Kasumi-1 (cell line): ENCODE measurements at places on chromosomes 2 and 18.
A peak's percentile ranks its signal among the peaks of the same experiment; 100 is the strongest.

GRCh38 chr2:54773233-54773632 lies 49.8 kb downstream of the EML6 start:
- no peak for DNase-seq

DNA sequence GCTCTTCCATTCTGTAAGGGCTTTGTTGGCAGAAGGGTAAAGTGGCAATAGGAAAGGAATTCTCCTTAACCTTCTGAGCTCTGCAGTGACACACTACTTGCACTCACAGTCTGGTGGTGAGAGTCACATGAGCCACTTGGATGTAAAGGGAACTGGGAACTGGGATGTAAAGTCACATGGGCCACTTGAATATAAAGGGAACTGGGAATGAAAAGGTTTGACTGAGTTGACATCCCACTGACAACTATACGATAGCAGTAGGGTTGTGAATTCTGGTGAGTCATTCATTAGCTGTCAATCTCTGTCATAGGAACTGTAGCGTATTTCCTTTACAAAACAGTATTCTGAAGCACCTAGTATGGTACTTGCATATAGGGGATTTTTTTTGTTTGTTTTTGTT lies 5.5 kb downstream of the RPE start:
- no peak for DNase-seq

GRCh38 chr2:58851598-58851997 lies 610.5 kb upstream of the FANCL start:
- no peak for DNase-seq

DNA sequence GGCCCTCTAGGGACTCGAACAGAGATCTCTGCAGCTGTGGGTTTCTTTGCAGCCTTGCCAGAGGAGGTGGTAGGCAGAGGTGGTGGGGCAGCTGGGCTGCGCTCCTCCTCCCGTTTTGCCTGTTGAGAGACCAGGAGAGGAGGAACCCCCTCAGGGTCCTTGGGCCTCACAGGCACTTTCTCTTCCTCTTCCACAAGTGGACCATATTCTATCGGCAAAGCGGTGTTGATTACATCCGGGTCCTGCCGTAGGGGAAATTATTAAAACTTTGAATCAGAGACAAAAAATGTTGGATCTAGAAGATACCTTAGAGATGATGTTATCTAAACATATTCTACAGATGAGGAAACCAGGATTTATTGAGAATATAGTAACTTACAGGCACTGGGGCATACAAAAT lies 78.5 kb downstream of the CLIP4 start:
- DNase-seq: no peak

DNA sequence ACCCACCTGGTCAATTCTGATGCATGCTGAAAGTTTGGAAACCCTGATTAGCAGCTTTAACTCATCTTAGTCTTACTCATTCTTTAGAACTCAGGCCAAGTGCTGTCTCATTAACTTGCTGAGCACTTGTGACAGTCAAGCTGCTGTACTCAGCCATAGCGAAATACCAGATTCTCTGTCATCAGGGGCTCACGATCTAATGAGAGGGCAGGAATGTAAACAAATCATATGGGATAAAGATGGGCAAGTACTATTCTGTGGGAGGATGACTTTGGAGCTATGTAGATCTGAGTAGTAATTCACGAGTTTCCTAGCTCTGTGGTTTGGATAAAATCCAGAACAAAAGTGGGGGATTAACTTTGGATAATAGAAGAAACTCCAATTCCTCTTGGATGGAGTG lies 376.6 kb downstream of the HRH4 start:
- DNase-seq: no peak

GRCh38 chr18:76357585-76358260 lies 137.3 kb downstream of the ZNF516 start:
- no peak for DNase-seq

GRCh38 chr2:237083026-237083425 lies 2.7 kb upstream of the COPS8 start:
- DNase-seq: no peak

GRCh38 chr2:224940618-224941017 lies 101.7 kb downstream of the DOCK10 start:
- no peak for DNase-seq

GRCh38 chr2:197486175-197486574 lies 13.5 kb downstream of the HSPD1 start:
- DNase-seq: no peak

GRCh38 chr2:43178055-43178598 lies 48.3 kb downstream of the ZFP36L2 start:
- DNase-seq: no peak

DNA sequence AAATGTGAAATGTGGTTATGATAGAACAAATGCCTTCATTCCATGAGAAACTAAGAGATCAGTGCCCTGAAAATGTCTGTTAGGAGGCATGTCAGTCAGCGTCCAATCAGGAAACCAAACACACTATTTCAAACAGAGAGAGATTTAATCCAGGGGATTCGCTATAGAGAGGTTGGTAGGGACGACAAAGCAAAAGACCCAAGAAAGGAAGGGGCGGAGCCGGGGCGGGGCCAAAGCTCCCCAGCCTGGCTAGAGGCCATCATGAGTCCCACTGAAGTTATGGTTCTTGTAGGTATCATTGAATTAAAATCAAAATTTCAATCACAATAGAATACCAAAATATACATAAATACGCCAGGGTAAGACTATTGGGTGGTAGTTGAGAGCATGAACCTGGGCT lies 32.9 kb upstream of the RNF149 start:
- DNase-seq: no peak

- DNase-seq: peak; percentile 25
Observed at GRCh38 chr18:57859314-57859713, 56.2 kb upstream of the ATP8B1 start.

DNA sequence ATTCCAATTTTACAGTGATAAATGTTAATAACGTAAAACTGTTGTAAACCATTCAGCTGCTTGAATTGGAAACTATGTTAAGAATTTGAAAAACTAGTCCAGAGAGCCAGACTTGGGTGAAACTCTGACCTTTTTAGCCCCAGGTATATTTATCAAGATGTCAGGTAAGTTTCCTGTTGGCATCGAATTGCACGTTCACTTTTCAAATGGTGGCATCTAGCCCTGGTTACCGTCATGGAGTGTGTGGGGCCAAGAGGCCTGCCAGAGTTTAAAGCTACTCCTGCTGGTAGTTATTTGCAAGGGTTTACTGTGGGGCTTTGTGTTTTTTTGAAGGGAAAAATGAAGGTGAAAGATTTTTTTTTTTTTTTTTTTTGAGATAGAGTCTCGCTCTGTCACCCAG lies 109.9 kb downstream of the WDSUB1 start:
- DNase-seq: no peak

DNA sequence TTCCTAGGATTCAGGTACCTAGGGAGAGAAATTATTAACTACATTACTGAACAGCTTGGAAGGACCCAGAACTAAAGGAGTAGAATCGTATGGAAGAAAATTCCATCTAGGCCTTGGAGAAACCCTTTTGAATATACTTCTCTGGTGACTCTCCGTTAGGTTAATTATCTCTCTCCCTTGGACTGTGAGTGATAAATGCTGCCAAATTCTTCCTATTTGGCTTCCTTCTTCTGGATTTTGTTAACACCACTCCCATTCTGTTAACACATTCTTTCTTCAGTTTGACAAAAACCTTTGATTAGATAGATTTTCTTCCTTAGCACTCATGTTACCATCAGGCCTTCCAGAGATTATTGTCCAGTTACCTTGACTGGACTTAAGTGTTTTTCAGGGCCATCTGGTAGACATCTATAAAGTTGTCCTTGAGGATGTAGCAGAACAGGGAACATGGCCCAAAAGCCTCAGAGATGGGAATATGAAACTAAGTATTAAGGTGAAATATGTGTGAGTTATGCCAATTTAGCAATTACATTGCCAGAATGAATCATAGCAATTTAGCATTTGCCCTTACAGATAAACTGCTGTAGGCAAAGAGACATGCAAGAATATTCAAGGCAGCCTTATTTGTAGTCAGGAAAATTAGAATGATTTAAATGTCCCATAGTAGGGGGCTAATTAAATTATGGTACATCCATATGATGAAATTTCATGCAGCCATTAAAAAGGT lies 6.7 kb downstream of the CYP27A1 start:
- DNase-seq: no peak

- no peak for DNase-seq
Observed at GRCh38 chr2:169110916-169111315, 41.6 kb downstream of the DHRS9 start.

DNA sequence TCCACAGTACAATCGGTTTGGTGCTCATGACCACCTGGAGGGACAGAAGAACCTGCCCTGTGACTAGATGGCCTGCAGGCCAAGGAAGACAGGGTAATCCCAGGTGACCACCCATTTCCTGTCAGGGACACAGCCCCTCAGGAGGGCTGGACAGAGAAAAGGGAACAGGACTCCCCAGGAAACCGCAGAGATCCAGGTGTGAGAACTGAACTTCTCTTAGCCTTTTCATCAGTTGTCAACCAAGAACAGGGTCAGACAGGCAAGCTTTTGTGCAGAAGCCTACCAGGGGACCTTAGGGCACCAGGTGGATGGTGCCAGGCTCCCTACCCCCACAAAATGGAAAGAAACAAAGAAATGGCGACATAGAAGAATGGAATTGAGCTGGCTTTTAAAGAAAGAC lies 132.3 kb downstream of the HDAC4 start:
- peak; percentile 1 for DNase-seq

GRCh38 chr2:165436559-165436958 lies 32.9 kb upstream of the CSRNP3 start:
- no peak for DNase-seq

GRCh38 chr2:232955856-232956255 lies 57.2 kb downstream of the NGEF start:
- no peak for DNase-seq

GRCh38 chr2:161983866-161984265 lies 90.1 kb downstream of the DPP4 start:
- DNase-seq: no peak

- DNase-seq: no peak
Observed at GRCh38 chr18:74524097-74524496, 10.2 kb upstream of the CNDP1 start.

DNA sequence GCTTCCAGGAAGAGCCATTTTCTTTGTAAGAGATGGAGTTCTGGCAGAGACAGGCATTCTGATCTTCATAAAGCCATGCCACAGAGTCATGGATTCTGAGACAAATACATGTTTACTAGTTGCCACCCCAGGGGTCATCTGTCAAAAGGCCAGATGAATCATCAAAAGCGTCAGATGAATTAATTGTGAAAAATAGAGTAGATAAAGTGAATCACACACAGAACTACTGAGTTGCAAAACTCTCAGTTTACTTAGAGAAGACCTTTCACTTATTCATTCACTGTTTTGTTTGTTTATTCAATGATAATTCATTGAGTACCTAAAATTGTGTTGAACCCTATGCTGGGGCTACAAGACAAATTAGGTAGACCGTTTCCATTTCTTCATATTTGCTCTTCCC lies 157.7 kb upstream of the SERPINE2 start:
- DNase-seq: no peak

GRCh38 chr2:26752656-26753055 lies 11.4 kb upstream of the SLC35F6 start:
- no peak for DNase-seq

GRCh38 chr18:11125492-11126315 lies 23.7 kb downstream of the PIEZO2 start:
- no peak for DNase-seq

- DNase-seq: peak; percentile 48
Observed at GRCh38 chr2:20015482-20016083, 3.1 kb upstream of the MATN3 start.

- DNase-seq: no peak
Observed at GRCh38 chr2:134845719-134846118, 7.3 kb downstream of the ACMSD start.

GRCh38 chr2:42809819-42810120 lies 17.4 kb upstream of the HAAO start:
- DNase-seq: peak; percentile 69

GRCh38 chr2:187573722-187574121 lies 19.5 kb upstream of the TFPI start:
- no peak for DNase-seq
